ENCODE measurements at places on chromosomes 16 and 17.

GRCh38 chr17:2251098-2251497 is 52.5 kb downstream of the SMG6 start:
- peak; percentile 49 for DNase-seq

DNA sequence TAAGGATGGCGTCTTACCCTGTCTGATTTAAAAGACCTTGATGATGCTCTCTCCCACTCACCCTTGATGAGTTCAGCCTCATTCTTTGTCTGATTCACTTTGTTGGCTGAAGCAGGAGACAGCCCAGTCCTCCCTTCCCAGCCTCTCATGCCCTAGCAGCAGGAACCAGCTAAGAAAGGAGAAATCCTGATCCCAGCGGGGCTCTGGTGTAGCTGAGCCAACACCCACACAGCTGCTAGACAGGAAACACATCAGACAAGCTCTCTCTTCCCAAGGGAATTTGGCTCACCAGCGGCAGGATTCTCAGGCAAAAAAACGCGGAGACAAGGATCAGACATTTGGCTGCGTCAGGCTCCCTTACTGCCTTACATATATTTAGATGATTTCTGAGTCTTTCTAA is 211.5 kb downstream of the CDH11 start:
- DNase-seq: peak; percentile 56

DNA sequence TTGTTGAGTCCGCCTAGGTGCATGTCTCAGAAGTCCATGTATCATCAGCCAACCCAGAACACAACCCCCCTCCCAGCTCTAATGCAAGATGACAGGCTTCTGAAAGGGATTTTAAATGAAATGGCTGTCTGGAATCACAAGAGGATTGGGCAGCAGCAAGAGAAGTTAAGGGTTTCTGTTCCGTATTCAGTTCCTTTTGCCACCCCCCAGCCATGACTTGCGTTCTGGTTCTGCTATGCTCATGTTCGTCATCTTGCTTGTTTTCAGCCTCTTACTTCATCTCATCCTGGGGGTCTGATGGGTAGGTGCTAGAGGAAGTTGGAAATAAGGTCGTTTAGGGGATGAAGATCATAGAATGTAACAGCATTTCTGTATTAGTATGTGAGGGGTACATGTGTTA is 12.0 kb downstream of the MINK1 start:
- no peak for DNase-seq

DNA sequence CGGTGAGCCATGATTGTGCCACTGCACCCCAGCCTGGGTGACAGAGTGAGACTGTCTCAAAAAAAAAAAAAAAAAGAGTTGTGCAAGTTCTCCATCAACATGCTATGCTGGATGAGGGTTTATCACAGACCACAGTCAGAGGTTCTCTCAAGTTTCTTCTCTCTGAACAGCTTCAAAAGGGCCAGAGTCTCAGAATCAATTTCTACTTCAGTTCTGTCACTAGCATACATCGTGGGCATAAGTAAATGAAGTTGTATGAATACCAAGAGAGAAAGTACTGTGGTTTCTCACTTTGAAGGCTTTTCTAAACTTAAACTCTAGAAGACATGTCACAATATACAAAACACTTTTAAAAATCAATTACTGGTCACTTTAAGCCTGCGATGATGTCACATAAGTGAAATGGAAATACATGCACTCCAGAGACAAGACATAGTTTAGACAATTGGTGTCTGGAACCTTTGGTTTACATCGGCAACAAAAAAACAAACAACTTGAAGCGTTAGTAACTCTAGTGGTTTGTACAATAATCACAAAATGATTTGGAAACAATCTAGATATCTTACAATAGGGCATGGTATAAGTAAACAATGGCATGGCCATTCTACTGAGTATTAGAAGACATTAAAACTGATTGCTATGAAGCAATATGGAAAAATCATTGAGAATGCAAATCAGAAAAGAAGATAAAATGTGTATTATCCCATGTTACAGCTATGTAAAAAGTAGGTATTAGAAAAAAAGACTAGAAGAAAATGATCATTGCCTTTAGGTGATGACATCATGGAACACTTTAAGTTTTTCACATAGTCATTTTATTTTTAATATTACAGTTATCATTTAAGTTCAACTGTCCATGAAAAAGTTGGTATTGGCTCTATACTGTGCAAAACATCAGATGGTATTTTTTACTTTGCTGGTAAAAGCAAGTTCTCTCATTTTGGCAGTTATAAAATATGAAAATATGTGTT is 232.3 kb downstream of the ZFHX3 start:
- DNase-seq: no peak

GRCh38 chr17:79002796-79003593 is 6.6 kb downstream of the CANT1 start:
- no peak for DNase-seq

DNA sequence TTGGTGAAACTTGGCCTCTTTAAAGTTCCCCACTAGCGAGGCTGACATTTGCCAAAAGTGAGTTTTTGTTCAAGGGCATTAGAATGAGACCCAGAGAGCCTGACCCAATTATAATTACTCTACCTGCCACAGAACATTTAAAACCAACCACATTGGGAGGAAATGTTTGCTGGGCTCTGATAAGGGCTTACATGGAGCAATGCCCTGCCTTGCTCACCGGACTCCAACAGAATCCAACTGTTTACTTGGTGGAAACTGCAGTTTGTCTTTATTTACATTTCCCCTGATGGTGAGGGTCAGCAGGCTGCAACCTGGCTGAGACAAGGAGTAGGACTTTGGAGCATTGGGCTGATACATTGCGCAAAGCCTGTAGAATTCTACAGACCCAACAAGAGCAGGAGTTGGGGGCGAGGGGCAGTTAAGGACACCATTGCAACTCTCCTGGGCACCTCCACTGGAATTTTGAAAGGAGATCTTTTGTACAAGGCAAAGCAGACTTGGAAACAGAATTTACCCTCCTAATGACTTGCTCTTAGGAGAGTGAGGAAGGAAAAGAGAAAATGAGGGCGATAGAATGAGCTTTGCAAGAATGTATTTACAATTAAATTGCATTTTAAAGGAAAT is 368.6 kb downstream of the SHISA9 start:
- no peak for DNase-seq

DNA sequence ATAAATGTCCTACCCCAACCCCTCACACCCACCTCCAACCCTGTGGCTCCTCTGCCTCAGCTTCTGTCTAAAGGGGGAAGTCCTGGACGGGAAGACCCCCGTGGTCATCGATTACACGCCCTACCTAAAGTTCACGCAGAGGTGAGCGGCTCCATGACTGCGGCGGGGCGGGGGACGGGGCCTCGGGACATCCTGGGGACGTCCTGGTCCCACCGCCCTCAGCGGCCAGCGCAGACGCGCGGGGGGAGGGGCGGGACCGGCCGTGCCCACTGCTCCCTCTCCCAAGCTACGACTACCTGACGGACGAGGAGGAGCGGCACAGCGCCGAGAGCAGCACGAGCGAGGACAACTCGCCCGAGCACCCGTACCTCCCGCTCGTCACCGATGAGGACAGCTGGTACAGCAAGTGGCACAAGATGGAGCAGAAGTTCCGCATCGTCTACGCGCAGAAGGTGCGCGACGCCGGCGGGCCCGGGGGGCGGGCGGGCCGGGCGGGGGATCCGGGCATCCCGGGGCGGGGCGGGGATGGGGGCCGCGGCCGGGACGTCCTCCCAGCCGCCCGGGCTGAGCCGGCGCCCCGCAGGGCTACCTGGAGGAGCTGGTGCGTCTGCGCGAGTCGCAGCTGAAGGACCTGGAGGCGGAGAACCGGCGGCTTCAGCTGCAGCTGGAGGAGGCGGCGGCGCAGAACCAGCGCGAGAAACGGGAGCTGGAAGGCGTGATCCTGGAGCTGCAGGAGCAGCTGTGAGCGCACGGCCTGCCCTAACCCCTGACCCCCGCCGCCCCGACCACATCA is 6.7 kb downstream of the RUNDC3A start:
- DNase-seq: peak; percentile 17

DNA sequence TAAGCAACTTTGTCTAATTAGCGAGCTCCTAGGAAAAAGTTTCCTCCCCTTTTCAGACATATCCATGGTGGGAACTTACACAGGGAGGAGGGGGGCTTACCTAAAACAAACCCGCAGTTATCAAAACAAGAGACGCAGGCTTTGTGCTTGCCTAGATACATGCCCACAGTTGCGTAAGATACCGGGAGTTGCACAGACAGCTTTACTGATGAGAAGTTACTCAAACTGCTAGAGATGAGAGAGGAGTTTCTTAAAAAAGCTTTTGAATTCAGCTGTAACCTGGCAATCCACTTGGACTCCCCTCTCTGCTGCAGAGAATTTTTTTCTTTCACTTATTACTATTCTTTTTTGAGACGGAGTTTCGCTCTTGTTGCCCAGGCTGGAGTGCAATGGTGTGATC is 6.8 kb upstream of the ZP2 start:
- peak; percentile 42 for DNase-seq

DNA sequence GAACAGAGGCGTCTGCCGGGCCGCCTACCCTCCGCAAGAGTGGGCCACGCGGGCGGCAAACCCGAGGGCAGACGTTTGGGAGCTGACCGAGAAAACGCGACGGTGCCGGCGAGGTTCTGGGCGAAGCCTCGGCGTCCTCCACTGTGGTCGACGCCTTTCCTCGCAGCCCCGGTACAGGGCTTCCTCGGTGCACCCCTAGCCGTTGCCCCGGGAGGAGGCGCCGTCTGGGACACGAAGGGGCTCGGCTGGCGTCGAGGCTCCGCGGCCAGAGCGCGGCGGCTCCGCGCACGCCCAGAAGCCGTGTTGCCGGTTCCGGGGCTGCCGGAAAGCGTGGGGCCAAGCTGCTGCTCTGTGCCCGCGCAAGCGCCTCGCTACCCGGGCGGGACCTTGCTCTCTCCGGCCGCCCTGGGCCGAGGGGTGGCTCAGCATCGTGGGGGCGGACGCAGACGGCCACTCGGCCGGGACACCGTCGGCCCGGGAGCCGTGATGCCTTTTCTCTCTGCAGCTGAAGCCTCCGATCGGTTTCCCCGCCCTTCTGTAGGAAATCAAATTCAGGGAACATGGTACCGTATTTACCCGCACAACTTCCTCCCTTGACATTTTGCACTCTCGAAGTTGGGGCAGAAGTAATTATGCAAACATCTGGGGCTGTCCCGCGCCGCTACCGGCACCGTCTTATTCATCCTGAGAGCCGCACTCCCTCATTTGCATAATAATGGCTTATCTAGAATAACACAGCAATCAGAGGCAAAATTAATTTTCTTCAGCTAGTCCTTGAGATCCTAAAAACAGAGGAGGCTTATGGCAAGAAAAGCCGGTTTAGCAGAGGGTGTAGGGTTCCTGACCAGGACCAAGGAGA is 7.3 kb upstream of the CBX8 start:
- peak; percentile 22 for DNase-seq

DNA sequence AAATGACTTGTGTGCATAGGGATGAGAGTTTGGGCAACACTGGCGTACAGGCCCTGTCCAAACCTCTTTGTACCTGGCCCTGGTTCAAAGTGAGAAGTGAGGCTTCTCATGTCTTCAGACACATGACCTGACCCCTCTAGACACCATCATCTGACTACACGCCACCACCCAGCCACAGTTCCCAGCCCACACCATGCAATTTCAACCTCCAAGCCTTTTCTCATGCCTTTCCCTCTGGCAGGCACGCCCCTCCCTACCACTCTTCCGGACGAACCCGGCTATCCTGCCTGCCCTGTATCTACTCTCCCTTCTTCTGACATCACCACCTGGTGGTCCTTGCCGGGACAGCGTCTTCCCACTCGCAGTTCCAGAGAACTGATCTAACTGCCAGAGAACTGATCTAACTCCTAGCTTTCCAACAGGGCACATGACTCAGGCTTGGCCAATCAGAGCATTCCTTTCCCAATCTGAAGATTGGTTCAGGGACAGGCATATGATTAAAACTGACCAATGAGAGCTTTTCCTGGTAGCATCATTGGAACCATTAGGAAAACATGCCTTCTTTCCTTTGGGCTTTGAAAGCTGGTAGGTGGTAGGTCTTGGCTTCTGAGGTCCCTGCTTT is 27.1 kb upstream of the IL21R start:
- DNase-seq: peak; percentile 90

GRCh38 chr17:43787728-43788127 is 7.5 kb downstream of the CFAP97D1 start:
- DNase-seq: peak; percentile 74

DNA sequence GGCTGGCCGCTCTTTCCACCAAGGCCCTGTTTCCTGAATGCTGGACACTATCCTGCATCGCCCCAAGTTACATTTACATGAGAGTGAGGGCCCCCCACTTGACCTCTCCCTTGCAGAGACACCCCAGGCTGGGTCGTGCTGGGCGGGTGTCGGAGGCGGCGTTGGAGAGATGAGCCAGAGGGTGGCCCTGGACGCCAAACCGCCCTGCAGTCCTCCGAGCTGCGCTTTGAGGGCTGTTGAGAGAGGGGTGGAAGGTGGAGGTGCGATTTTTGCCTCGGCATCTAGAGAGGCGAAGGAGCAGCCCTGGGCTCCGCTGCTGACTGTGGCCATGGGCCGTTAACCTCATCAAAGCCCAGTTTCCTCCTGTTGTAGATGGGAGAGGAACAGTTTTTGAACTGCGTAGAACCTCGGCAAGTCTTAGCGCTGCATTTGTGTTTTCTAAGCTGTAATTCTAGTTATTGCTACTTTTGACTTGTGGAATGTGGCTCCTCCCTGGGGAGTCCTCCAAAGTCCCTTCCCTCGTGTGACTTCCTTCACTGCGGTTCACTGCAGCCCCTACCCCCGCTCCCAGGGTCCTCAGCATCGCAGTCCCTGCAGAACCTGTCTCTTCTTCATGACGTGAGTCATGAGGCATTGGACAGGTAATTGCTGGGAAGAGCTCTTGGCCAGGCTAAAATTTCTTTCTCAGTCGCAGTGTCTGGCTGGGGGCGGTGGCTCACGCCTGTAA is 986 bp upstream of the ELOB start:
- no peak for DNase-seq

- peak; percentile 33 for DNase-seq
These were observed 43.4 kb upstream of the CRHR1 start for GRCh38 chr17:45740553-45741330.

- no peak for DNase-seq
These were observed 18.3 kb downstream of the COX11 start for GRCh38 chr17:54950116-54950515.

DNA sequence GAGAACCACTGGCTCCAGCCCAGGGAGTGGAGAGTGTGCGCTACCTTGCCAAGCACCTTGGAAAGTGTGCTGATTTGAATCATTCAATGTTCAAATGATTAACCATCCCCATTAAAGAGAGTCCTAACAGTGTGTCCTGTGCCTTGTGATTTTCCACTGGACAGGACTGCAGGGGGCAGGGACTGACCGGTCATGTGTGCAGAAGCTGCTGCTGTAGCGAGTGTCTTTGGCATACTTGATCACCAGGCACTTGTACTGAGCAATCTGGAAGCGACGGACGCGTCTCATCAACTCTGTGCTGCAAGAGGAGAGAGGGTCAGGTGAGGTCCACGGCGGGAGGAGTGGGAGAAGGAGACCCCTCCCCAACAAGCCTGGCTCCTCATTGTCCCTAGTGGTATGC is 2.0 kb downstream of the TK1 start:
- no peak for DNase-seq

GRCh38 chr16:89195521-89196171 is 4.7 kb downstream of the SLC22A31 start:
- no peak for DNase-seq

DNA sequence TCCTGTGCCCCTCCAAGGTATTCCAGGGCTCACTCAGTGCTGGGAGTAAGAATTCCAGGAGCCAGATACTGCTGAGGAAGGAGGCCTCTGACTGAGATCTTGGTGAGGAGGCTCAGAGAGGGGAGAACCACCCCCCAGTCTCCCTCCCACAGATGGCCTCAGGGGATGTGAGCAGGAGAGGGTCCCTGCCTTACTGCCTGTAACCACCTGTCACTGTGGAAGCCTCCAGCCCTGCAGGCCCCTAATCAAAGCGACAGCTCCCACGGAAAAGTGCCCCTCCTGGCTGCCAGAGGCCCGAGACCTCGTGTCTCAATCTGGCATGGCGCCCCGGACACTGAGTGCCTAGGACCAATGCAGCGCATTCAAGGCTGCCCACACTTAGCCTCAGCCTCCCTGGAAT is 7.7 kb upstream of the C17orf113 start:
- no peak for DNase-seq

Data from amniotic epithelial cell (primary cell).